Panc1 (cell line): ENCODE measurements at places on chromosomes 2 and 18. TPM values are rescaled to one million over a fixed set of nuclear protein-coding genes. Genes with fewer than 3 reads are reported as not detected.

Gene VIL1
- total RNA-seq: 0.18 TPM

Gene MOCOS
- 3.0 TPM for total RNA-seq

DNA sequence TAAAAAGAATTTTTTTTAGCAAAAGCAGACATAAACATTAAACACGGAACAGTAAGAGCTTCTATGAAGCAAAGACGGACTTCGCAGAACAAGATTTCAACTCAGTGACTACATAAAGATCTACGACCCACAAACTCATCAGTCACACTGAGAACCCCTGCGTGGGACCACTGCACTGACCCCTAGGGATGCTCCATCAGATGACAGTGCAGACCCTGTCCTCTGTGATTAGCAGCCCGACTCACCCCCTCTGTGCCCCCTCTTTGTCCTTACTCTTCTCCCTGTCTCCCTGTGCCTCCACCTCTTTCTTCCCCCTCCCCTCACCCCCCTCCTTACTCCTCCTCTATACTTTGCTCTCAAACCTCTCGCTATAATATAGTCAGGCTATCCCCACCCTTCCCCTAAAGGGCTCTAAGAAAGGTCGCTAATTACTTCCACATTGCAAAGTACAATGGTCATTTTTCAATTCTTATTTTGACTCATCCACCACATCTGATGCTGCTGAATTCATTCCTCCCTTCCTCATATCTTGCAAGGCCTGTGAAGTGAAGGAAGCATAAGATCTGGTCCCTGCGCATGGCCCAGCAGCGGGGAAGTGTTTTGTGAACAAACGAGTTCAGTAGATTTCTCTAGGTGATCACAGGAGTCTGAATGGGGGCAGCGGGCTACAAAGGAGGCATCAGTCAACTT is 89.3 kb downstream of the CABYR start:
- DNase-seq: no peak

GRCh38 chr2:42856106-42856860 is 63.9 kb upstream of the HAAO start:
- no peak for DNase-seq

- DNase-seq: no peak
These were observed 93.2 kb downstream of the BCL2L11 start for GRCh38 chr2:111213877-111214276.

DNA sequence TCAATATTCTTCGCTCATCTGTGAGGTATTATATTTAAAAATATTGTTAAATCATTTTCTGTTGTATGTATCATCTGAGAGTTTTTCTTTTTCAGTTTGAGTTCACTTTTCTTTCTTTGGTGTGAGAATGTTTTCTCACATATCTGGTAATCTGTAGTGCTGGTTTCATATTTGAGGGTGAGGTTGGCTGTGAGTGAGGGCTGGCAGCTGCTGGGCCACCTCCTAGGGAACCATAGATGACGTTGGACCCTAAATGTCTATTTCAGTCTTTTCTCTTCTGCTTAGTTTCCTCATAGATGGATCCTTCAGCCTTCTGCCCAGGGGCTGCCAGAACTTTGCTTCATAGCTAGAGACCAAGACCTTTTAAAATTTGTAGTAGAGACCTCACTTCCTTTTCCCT is 33.5 kb downstream of the MGAT5 start:
- no peak for DNase-seq

- no peak for DNase-seq
These were observed 242.4 kb downstream of the LDLRAD4 start for GRCh38 chr18:13460946-13461345.
